Foreskin melanocyte (primary cell): ENCODE measurements at places on chromosomes 6 and 20.

GRCh38 chr20:48822178-48822577 is 5.6 kb downstream of the PREX1 start:
- no peak for DNase-seq

- no peak for DNase-seq
Observed at GRCh38 chr6:3793545-3793944, 42.0 kb upstream of the PXDC1 start.

- DNase-seq: peak; percentile 95
Observed at GRCh38 chr6:145756170-145756662, 20.9 kb upstream of the EPM2A start.

- DNase-seq: peak; percentile 73
Observed at GRCh38 chr20:50982363-50982762, 23.7 kb downstream of the MOCS3 start.

DNA sequence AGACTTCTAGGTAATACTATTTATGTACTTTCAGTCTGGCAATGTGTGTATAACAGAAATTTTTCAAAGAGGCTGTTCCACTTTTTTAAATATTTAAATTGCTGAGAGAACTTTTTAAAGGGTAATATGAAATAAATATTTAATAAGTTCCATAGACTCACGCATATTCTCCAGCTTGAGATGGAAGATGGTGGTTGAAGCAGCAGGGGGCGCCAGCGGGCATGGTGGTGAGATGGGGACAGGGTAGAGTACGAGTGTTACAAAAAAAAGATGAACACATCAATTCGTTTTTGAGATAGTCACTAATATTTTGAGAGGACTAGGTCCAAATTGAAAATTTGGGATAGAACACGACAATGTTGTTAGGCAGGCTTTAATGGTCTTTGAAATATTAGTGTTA is 68.4 kb downstream of the RSPO3 start:
- no peak for DNase-seq

DNA sequence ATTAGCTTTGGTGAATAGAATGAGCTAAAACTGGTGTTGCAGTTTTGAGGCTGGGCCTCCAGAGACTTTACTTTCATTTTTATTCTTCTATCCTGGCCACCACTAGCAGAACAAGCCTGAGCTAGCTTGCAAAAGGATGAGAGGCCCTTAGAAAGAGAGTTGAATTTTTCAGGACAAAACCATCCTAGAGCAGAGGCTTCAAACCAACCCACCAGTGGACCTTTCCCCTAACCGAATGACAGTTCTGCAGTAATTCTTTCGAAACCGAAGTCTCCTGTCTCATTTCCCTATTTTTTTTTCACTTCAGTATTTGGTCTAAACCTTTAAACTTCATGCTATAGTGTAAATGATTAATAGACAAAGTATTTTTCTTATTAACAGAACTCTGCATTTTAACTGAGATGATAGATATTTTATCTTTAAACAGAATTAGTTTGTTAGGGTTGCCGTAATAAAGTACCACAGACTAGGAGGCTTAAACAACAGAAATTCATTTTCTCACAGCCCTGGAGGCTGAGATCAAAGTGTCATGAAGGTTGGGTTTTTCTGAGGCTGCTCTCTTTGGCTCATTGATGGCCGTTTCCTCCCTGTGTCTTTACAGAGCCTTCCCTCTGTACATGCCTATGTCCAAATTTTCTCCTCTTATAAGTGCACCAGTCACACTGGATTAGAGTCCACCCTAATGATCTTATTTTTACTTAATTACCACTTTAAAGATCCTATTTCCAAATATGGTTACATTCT is 80.6 kb upstream of the PAK5 start:
- DNase-seq: no peak
